ENCODE measurements at places on chromosomes 3 and 15.

- DNase-seq: no peak
Measured at GRCh38 chr15:69762373-69763148, 309.9 kb downstream of the RPLP1 start.

GRCh38 chr3:38634111-38634510 is 15.4 kb downstream of the SCN5A start:
- no peak for DNase-seq

DNA sequence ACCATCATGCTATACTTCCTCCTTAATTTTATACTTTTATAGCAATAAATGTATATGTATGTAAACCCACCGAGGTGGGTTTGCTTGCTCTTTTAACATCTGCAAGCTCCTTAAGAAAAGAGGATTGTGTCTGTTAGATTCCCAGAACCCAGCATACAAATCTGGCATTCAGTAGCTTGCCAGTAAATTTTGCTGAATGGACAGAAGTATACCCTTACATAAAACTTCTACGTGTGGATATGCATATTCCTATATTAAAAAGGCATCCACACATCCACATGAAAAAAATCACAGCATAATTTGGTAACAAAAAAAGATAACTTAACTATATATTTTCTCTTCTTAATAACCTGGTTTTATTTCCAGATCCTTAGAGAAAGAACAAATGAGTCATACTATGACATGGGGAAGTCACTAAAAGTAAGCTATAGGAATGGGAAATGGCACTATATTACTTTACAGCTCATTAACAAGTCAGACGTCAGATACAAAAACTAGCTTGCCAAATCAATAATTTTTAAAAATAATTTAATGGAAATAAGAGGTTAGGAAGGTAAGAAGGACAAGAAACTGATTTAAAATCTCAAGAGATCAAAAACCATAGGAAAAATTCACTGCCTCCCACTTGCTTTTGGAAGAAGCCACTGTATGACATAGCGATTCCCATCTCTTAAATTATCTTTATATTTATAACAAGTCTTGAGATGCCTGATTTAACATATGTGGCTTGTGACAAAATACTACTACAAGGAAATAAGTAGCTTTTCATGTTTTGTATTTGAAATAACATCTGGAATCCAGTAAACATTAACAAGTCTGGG is 68.7 kb downstream of the SUMF1 start:
- no peak for DNase-seq

- DNase-seq: no peak
Measured at GRCh38 chr15:79372428-79372827, 59.7 kb upstream of the MINAR1 start.

DNA sequence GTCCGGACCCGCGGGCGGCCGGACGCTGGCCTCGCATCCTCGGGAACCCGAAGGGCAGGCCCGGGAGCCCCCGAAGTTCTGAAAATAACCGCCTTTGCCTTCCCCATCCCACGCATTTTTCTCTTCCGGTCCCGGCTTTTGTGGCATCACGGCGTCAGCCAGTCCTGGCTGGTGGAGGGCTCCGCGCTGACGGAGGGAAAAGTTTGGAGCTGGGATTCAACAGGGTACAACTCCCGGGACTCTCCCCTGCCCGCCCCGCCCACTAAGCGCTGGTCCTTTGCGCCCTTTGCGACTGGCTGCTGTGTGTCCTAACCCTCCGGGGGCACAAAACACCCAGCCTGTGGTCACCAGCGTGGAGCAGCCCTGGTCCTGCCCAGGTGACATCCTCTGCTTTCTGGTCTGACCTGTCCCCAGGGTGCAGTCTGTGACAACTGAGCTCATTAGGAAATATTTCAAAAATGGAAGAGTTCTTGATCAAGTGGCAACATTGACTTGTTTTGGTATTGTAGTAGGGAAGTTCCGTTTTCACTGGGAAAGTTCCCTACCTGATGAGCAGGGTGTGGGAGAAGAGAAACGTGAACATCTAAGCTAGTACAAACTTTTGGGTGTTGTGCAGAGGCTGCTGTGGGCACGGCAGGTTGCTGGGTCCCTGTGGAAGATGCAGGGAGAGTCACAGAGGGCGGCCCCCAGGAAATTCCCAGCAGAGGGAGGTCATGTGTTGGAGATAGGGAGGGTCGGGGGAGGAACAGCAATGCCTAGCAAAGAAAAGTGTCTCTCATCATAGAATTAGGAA is 775 bp downstream of the ARNT2 start:
- no peak for DNase-seq

- no peak for DNase-seq
Measured at GRCh38 chr3:73839032-73839431, 214.3 kb upstream of the PDZRN3 start.

DNA sequence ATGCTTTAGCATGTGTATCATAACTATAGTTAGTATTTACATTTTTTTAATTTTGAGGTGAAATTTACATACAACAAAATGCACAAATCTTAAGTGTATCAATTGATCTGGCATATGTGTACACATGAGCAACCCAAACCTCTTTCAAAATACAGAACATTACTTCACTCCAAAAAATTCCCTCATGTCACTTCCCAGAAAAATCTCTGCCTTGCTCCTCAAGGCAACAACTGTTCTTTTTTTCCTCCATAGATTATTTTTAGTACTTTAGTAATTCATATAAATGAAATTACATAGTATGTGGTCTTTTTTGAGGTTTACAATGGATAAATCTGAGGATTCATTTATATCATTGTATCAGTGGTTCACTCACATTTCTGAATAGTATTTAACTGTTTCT is 84.9 kb downstream of the TRIM42 start:
- DNase-seq: no peak

GRCh38 chr3:67334588-67334987 is 319.8 kb downstream of the SUCLG2 start:
- DNase-seq: no peak

GRCh38 chr15:60914360-60914759 is 314.7 kb downstream of the RORA start:
- DNase-seq: no peak

DNA sequence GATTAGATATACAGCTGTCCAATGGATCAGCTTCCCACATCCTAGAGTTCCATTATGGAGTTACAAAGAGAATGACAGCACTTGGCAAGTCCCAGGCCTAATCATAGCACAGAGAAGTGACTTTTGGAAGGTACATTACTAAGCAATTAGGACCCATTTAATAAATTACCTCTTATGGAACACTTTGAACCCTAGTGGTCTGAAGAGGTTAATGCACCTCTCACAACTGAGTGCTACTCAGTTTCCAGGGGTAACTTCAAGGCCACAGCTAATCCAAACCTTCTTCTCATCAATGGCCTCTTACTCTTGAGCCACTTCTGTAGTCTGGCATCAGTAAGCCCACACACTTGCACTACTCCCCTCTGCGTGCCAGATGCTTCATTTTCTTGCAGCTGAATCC is 34.9 kb upstream of the MEIS2 start:
- no peak for DNase-seq

DNA sequence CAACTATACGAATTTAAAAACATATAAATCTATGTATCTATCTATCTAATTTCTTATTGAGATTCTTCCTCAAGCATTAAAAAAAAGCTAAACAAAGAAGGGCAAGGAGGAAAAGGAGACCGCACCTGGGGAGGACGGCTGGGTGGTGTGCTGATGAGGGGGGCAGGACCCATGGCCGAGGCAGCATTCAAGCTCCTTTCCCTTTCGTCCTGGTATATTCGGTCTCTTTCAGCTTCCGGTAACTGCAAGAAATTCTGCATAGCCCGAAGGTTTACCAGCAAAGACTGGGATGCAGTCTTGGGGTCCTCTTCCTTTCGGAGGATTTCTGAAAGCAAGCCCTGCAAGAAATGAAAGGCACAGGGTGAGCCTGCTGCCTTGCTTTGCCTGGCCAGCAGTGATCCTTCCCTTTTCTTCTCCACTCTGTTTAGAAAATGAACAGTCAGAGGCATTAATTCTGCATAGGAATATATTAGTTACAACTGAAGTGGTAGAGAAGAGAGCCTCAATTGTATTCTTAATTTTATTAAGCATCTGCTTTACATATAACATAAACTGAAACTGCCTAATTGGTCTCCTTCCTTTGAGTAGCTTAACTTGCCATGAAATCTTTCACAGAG is 38.8 kb downstream of the SATB1 start:
- DNase-seq: no peak

- no peak for DNase-seq
Measured at GRCh38 chr3:153285194-153285641, 123.2 kb downstream of the RAP2B start.

DNA sequence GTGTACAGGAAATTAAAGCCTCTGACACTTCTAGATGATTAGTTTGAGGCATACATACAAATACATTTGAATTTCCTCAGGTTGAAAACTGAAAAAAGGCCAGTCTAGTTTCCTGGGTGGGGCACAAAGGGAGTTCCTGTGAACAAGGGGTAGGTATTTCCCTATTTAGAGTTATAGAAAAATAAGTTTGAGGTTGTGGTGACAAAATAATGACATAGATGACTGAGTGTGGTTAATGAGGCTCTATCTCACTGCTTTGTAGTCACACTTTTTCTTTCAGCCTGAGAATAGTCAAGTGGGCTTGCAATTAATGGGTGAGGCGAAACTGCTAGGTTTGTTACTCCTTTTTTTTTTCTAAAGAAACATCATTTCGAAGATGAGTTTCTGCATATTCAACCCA is 4.3 kb downstream of the SLCO3A1 start:
- DNase-seq: peak; percentile 17

DNA sequence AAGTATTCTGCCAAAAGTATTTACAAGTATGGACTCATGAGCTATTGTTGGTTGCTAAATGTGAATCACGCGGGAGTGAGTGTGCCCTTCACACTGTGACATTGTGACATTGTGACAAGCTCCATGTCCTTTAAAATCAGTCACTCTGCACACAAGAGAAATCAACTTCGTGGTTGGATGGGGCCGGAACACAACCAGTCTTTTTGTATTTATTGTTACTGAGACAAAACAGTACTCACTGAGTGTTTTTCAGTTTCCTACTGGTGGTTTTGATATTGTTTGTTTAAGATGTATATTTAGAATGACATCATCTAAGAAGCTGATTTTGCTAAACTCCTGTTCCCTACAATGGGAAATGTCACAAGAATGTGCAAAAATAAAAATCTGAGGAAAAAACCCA is 30.3 kb downstream of the SYNM start:
- DNase-seq: no peak

- no peak for DNase-seq
Measured at GRCh38 chr15:85889956-85890619, 95.4 kb upstream of the KLHL25 start.

All from activated T-helper 1 cell treated with Interleukin-2 at 50 U/mL for 16 hours (primary cell).